ENCODE measurements at places on chromosomes 3 and 15. TPM values are rescaled to one million over a fixed set of nuclear protein-coding genes. Genes with fewer than 3 reads are reported as not detected.

GRCh38 chr15:66196602-66197001 lies 56.9 kb downstream of the MEGF11 start:
- DNase-seq, result no peak

GRCh38 chr3:170815936-170816335 lies 54.1 kb downstream of the RPL22L1 start:
- no peak for DNase-seq

DNA sequence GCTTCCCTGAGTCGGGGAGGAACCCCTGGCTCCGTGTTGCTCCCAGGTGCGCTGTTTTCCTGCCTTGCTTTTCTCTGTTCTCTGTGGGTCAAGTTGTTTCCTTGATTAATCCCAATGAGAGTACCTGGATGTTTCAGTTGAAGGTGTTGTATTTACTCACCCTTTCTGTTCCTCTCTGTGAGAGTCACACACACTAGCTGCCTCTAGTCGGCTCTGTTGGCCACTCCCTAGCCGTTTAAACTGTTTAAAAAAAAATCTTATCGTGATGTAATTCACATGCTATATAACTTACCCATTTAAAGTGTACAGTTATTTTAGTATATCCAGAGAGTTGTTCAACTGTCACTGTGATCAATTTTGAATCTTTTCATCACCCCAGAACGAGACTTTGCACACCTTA lies 74.0 kb downstream of the AKAP13 start:
- DNase-seq, result no peak

GRCh38 chr3:126837773-126838172 lies 133.7 kb downstream of the CHCHD6 start:
- no peak for DNase-seq

GRCh38 chr3:145915787-145916186 lies 245.2 kb downstream of the PLOD2 start:
- DNase-seq, result no peak

GRCh38 chr3:58158442-58159153 lies 52.2 kb downstream of the DNASE1L3 start:
- no peak for DNase-seq

DNA sequence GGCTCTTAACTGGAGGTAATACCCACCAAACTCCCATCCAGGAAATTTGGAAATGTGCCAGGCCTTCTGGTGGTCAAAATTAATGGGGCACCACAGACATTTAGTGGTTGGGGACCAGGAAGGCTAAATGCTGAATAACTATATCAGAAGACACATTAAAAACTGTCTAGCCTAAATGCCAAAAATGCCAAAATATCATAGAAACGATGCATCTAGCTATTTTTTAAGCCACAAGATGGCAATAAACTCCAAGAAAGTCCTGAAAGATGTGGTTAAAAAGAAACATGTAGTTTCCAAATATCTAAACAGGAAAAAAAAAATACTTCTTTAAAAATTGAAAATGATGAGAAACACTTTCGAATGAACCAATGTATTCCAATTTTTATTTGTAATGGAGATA lies 19.9 kb downstream of the CCDC14 start:
- no peak for DNase-seq

- DNase-seq, result no peak
Measured at GRCh38 chr15:25508369-25509002, 69.7 kb upstream of the UBE3A start.

GRCh38 chr3:157836022-157836421 lies 270.2 kb downstream of the SHOX2 start:
- no peak for DNase-seq

GRCh38 chr3:184443364-184443763 lies 63.5 kb downstream of the CHRD start:
- DNase-seq, result no peak

DNA sequence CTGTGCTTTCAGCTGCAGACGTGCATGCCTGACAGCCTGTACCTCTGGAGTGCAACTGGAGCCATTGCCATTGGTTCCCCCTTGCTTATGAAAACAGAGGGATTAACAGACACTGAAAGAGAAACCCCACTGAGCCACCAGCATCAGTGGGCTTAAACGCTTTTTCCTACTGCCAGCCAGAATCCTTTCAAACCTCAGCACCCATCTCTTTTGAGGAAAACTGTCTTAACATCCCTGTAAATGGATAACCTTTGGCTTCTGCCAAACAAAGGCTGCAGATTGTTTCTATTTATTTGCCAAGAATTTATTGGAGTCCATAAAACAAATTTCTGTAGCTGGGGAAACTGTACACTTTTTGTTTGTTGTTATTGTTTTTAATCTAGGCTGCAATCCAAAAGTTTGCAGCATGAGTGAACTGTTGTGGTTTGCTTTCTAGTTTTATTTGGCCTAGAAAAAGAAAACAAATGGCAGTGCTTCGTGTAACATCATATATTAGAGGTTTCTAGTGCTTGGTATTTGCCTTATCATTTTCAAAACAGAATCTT lies 369.2 kb upstream of the IL12A start:
- DNase-seq, result no peak

The SELENOT gene
- 80.4 TPM for total RNA-seq

The SMC4 gene
- total RNA-seq, result 11.7 TPM
